Cerebellar cortex (tissue), 1 donor: ENCODE measurements at places on chromosomes 12 and 14.
A peak's percentile ranks its signal among the peaks of the same experiment; 100 is the strongest.

DNA sequence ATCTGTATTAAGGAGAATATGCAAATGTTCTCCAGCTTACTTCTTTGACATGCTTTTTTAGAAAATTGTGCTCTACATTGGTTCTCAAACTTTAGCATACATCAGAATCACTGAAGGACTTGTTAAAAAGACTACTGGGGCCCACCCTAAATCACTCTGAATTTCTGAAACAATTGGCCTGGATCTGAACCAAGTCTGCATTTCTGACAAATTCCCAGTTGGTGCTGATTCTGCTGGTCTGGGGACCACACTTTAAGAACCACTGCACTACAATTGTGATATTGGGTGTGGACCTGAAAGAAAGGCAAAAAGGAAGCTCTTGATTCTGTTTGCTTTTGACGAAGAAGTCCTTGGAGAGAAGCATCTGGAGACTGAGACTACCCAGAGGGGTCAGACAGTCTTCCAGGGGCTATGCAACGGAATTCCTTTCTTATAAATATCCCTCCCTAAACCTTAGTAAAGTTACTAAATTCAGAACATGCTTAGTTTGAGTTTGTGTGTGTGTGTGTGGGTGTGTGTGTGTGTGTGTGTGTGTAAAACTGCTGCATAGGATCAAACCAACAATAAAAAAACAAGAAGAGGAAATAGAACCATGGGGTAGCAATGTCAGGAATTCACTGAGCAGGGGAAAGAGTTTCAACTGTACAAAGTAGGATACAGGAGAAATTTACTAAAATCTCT is 36.8 kb downstream of the EAPP start:
- DNase-seq = no peak

DNA sequence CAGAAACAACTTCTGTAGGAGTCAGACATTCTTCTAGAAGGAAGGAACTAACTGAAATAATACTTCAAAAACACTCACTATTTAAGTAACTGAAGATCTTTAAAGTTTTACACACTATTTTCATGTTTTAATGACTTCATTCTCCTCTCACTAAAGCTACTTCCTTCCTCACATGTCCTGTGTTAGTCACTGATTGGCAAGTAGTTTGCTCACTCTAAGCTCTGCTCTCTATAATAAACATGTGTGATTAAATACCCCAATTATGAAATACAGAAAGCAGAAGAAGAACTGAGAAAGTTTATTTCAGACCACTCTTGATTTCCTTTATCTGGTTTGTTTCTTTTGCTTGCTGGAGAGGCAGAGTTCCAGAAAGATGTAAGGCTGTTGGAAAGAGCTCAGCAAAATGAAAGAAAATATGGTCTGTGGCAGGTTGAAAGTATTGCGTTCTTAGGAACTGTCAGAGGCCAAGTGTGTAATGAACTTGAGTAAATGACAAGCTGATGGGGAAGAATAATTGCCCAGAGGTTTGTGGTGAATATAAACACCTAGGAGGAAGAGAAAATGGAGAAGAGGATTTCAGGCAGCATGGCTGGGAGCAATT is 522.0 kb upstream of the SEL1L start:
- no peak for DNase-seq

GRCh38 chr12:45483571-45483970 is 245.9 kb upstream of the ARID2 start:
- no peak for DNase-seq

- peak; percentile 80 for DNase-seq
Measured at GRCh38 chr12:127145929-127146789, 1120.8 kb upstream of the TMEM132C start.

DNA sequence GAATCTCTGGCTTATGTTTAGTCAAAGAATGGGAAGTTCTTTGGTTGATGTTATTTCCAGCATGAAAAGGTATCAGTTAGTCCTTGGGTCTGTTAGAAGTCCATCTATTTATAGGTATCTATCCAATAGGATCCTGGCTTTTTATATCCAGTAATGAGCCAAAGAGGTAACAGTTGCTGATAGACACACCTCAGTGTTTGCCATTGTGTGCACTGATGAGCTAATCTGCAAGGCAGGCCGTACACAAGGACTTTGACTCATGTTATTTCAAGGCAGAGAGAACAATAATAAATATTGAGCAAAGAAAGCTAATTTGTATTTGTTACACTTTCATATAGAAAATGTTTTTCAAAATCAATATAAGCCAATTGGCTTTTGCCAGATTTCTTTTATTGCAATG is 56.4 kb downstream of the GLT1D1 start:
- DNase-seq = no peak

DNA sequence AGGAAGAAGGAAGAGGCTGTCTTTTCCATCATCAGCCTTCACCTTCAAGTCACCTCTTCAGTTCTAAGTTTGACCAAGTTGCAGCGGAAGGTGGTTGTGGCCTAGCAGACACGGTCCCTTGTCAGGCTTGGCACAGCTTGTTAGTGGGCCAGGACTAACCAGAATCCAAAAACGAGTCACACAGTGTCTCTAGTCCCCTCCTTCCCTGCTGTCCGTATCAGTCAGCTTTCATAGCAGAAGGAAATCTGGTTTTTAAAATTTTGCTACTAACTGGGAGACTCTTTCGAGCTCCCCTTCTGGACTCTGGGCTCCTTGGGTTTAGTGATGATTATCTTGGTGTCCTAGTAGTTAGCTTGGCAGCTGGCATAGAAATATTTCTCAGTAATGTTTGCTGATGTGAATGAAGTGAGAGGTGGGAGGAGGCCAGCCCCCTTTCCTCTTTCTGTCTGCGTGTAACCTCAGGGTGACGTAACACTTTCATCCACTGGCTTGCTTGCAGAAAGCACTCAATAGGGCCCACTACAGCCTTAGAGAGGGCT is 3.8 kb downstream of the ETV6 start:
- DNase-seq = no peak

DNA sequence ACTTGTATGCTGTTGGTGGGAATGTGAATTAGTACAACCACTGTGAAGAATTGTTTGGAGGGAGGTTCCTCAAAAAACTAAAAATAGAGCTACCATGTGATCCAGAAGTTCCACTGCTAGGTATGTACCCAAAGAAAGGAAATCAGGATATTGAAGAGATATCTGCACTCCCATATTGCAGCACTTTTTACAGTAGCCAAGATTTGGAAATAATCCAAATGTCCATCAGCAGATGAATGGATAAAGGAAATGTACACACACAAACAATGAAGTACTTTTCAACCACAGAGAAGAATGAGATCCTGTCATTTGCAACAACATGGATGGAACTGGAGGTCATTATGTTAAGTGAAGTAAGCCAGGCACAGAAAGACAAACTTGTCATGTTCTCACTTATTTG is 25.9 kb downstream of the TIGAR start:
- no peak for DNase-seq

DNA sequence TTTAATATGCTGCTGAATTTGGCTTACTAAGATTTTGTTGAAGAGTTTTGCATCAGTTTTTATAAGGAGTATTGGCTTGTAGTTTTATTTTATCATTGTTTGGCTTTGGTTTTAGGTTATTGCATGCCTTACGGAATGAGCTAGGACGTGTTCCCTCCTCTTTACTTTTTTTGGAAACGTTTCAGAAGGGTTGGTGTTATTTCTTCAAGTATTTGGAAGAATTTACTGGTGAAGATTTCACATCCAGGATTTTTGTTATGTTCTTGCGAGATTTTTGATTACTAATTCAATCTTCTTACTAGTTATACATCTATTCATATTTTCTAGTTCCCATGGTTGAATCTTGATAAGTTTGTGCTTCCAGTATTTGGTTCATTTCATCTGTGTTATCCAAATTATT is 823.2 kb downstream of the SLC6A15 start:
- no peak for DNase-seq

- DNase-seq = no peak
Measured at GRCh38 chr12:131067981-131068851, 114.5 kb downstream of the ADGRD1 start.

DNA sequence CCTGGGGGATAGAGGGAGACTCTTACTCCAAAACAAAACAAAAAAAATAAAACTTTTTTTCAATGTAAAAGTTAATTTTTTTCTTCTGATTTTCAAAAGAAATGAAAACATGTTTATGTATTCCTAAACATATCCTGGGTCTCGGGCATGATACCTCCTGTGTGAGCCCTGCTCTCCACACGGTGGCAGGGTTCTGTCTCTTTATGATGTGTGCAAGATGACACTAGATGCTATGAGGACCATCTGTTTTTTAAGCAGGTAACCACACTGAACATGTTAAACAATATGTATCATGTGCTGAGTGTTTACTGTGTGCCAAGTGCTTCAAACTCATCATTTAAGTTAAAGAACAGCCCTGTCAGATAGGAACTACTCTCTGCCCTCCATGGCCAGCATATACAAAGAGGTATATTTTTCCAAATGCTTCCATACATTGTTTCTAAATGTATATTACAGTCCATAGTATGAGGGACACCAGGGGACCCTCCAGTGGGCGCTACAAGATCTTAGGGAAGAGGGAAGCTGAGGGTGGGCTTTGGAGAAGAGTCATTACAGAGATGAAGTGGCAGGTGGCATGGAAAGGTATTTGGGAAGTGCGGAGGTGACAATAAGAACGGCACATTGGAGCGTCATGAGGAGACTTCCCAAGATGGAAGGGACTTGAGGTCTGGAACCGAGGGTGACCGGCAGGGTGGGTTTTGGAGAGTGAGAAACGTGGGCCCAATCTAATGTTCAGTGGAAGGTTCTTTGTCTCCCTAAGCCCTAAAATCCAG is 28.5 kb downstream of the FOS start:
- peak; percentile 40 for DNase-seq

GRCh38 chr12:67630373-67631088 is 18.0 kb upstream of the DYRK2 start:
- DNase-seq = no peak

DNA sequence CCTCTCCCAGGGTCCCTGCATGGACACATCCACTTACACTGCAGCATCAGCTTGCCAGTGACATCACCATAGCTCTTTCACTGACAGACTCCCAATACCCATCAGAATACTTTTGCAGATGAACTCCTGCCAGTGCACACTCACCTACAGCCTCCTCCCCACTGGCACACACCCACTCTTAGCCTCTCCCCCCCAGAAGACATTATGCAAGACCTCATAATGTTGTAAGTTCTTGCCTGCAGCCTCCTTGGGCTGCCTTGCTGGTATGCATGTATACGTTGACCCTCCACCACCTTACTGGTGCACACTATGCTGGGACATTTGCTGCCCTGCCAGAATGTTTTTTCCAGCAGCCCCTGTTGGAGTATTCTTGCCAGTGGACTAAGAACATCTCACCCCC is 324.2 kb downstream of the AEBP2 start:
- no peak for DNase-seq

DNA sequence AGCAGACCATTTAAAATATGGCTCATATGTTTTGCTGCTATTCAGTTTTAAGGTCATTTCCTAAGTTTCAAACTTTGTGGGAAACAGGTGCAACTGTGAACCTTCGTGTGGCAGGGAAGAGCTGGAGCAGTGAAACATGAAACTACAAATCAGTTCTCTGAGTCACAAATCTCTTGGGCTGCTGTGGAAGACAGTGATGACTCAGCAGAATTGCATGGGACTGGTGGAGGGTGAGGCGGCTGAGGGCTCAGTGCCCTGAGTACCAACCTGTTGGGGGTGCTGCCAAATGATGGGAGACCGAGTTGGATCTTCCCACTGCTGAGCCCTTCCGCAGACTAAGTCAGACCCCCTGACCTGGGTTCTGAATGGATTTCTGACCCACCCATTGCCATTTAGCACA is 8.4 kb upstream of the CALM1 start:
- DNase-seq = no peak

DNA sequence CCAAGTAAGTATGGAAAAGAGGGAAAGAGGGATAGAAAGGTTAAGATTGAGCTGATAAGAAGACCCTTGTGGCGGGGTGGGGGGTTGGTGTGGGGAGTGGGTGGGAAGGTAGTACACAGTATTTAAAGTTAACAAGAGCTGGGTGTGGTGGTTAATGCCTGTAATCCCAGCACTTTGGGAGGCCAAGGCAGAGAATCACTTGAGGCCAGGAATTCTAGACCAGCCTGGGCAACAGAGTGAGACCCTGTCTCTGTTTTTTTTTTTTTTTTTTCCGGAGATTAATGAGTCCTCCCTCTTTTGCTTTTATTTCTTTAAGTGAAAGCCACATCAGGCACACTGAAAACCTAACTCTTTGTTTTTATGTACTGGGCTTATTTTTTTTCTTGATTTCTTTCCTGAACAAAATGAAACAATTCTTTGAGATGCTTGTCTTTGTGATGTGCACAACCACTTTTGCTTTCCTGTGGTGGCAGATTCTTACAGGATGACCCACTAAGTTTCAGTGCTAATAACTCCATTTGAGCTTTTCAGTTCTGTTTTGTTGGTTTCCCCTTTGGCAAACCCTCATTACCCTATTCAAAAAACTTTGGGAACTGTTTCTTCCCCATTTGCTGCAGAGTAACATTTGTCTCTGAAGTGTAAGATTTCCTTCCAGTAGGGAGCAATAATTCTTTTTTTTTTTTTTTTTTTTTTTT is 54.8 kb downstream of the WNK1 start:
- no peak for DNase-seq

DNA sequence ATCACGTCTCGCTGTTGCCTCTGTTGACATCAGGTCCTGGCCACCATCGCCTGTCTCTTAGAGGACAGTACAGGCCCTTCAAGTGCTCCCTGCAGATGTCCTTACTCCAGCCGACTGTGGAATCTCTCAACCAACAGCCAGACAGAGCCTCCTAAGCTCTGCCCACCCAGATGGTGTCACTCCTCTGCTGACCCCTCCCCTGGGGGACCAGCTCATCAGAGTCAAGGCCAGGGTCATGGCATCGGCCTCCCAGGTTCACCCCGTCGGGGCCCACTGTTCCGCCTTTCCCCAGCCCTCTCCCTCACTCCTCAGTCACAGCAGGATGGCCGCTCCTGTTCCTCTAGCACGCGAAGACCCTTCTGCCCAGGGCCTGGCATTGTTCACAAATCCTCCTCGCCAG is 157.3 kb upstream of the TMEM132C start:
- DNase-seq = no peak

GRCh38 chr14:41606282-41606531 is 469 bp upstream of the LRFN5 start:
- DNase-seq = no peak

DNA sequence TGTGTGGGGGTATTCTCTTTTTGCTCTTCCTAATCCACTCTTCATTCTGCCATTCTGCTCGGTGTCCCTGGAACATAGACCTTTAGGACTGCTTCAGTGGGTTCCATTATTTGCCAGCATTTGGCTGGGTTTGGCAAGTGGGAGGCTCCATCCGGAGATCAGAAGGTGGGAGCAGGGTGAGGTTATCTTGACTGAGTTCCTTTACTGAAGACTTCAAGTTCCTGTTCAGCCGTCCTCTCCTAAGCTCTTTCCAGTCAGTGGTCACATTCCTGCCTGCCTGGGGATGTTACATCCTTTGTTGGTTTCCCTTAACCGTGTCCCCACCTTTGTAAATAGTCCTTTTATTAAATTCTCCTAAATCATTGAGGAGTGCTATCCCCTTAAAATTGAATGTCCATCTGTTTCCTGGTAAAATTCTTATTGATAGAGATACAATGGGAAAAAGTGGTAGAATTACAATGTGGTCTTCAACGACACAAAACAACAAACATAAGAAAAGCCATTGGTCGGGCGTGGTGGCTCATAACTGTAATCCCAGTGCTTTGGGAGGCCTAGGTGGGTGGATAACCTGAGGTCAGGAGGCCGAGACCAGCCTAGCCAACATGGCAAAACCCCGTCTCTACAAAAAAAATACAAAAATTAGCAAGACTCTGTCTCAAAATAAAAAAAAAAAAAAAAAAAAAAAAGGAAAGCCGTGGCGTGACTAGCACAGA is 5.0 kb upstream of the MIA2 start:
- DNase-seq = no peak

- peak; percentile 55 for DNase-seq
Measured at GRCh38 chr12:85029456-85029855, 6.6 kb downstream of the TSPAN19 start.

GRCh38 chr12:111408116-111408440 is 2.4 kb downstream of the SH2B3 start:
- no peak for DNase-seq
